ENCODE measurements at places on chromosomes 4 and X. TPM values are rescaled to one million over a fixed set of nuclear protein-coding genes. Genes with fewer than 3 reads are reported as not detected.

- H3K27ac ChIP-seq = no peak overlapping the region
- DNase-seq = no peak
- no peaks in the 10 kb centered on the region for H3K27me3 ChIP-seq
- H3K4me3 ChIP-seq = no peak overlapping the region
- peaks cover 49% of the 10 kb centered on the region for H3K4me1 ChIP-seq
These were observed 18.5 kb downstream of the TBC1D14 start for GRCh38 chr4:6928081-6928480.

- peak overlapping the region; percentile 85 for H3K27ac ChIP-seq
- H3K4me1 ChIP-seq = peaks cover 54% of the 10 kb centered on the region
- DNase-seq = no peak
- H3K36me3 ChIP-seq = peaks cover 7% of the 10 kb centered on the region
These were observed 3.6 kb downstream of the IL9R start for GRCh38 chrX:156001001-156001666.

DNA sequence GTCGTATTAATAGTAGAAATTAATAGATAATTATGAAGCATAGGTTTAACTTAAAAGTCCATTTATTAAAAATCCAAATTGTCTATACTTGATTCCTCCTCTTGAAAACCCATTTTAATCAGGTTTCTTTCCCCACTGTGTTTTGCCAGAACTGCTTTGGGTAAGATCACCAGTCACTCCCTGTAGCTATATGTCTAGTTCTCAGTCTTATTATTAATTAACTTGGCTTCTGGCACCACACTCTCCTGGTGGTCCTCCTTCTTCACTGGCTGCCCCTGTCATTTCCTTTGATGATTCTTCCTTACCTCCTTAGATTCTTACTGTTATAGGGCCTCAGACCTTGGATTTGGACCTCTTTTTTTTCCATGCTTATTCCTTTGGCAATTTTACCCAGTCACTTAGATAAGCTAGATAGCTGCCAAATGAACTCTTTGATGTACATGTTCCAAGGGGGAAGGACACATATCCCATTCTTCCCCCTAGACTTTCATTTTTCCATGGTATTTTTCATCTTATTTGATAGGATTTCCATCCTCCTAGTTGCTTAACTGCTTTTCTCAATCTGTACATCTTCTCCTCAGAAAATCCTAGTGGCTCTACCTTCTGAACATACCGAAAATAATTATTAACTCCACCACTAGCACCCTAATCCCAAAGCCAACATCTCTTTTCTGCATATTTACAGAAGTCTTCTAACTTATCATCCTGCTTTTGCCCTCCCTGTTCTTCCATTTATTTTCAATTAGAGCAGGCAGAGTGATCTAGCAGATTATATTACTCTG, 24.5 kb downstream of the GIMD1 start:
- no peaks in the 10 kb centered on the region for H3K27me3 ChIP-seq
- H3K4me3 ChIP-seq = no peak overlapping the region
- peaks cover 6% of the 10 kb centered on the region for H3K4me1 ChIP-seq
- DNase-seq = no peak
- peaks cover 38% of the 10 kb centered on the region for H3K36me3 ChIP-seq

DNA sequence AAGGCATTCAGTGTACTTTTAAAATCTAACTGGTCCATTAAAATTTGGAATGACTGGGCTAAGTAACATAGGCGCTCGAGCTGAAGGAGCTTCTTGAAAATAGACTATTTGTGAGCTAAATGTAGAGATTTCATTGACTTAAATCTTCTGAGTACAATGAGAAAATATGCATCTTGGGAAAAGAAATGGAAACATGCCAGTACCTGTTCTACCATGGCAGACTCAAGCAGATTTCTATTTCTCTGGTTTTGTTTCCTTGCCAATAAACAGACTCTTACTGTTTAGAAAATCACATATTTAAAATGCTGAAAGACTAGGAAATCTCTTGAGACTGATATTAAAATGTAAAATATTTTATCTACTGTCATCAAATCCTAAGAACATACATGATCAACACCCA, 678.1 kb downstream of the FAT4 start:
- no peak overlapping the region for H3K27ac ChIP-seq
- H3K36me3 ChIP-seq = no peaks in the 10 kb centered on the region
- no peaks in the 10 kb centered on the region for H3K27me3 ChIP-seq
- H3K4me1 ChIP-seq = no peaks in the 10 kb centered on the region

The MAOA gene
- total RNA-seq = 0.19 TPM

The TMEM255A gene
- total RNA-seq = 0.14 TPM

The MAGEC1 gene
- total RNA-seq = not detected

The HTN3 gene
- not detected for total RNA-seq
